ENCODE measurements at places on chromosomes 11 and 22.

- DNase-seq = no peak
These were observed 943 bp downstream of the CSF2RB start for GRCh38 chr22:36914390-36914752.

GRCh38 chr11:35590412-35590811 is 27.8 kb upstream of the FJX1 start:
- DNase-seq = no peak

DNA sequence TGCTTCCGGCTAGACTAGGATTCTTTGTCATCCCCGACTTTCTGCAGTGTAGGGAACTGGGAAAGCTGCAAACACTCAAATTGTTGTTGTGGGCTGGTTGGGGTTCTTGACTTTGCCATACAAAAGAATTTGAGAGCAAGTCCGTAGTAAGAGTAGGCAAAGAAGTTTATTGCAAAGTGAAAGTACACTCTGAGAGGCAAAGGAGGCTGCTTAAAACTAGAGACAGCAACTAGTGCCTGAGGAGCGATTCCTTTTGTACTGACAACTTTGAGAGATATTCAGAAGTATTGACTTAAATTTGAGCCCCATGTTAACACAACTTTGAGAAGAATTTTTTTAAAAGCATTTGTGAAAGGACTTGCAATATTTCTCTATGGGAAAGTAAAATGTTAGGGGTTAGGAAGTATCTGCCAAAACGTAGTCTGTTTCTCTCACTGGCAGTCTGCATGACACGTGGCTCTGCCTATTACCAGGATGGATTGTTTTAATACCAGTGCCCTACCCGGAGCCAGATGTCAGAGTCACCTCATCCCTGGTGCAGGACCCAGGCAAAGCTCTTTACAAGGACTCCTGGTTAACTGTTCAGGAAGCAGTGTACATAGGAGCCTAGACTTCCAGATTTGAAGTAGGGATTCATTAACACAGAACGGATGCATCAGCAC is 85.0 kb upstream of the CLPB start:
- no peak for DNase-seq

DNA sequence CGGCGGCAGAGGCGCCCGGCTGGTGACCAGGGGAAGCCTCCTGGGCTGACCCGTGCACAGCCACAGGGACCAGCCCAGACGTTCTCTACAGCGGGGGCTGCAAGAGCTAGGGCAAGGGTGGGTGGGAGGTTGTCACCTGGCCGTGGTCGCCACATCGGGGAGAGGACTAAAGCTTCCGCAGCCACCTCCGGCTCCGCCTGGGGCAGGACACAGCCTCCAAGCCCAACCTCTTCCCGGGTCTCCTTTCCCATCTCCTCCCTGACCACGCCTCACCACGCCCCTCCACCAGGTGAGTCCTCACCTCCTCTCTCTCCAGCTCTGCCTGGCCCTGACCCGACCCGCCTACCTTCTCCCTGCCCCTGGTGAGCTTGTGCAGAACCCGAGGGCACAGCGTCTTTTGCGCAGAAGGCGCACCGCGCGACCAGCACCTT is 75.9 kb upstream of the LMO1 start:
- no peak for DNase-seq

GRCh38 chr11:131122448-131122847 is 206.2 kb upstream of the SNX19 start:
- DNase-seq = no peak

- no peak for DNase-seq
These were observed 4.9 kb upstream of the TTLL12 start for GRCh38 chr22:43191831-43192230.

DNA sequence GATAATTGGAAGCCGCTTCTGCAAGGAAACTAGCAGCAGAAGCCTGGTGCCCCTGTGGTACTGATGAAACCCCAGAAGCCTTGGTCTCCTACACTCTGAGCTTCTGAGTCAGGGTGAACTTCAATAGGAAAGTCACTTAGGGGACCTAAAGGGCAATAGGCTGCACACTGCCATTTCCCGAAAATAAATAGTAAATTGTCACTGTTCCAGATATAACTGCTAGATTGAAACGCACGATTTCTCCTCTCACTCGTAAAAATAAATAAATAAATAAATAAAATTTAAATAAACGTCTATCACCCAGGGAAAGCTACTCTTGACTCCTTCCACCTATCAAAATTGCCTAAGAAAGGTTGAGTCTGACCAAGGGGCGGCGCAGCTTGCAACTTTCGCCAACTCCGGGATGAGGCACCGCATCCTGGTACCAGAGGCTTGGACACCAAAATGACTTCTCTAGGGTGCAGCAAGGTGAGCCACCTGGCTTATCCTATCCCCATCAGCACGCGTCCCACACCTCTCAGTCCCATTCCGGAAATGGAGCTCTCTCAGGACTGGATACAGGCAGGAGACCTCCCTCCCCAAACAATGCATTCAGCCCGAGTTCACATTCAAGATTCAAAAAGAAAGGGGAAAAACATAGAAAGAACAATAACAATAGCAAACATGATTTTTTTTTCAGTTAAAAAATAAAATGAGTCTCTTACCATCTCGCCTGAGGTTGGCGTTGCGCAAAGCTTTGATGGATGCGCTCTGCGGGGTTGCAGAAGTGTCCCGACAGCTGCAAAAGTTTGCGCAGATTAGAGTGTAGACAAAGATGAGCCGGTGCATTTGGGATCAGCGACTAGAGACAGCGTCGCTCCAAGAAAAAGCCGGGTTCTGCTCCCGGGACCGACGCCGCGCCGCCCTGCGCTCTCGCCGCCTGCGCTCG is 583 bp downstream of the PDGFD start:
- DNase-seq = no peak

Data from suprapubic skin (tissue), 4 donors.